Stimulated activated CD4-positive, alpha-beta T cell treated with anti-CD3 and anti-CD28 coated beads, Interleukin-4, amount 100 ng/mL, for 4 hours (primary cell): ENCODE measurements at places on chromosomes 1 and 21.

- no peak for DNase-seq
Measured at GRCh38 chr1:115160728-115161127, 71.4 kb upstream of the TSPAN2 start.

GRCh38 chr1:202270871-202271326 is 70.8 kb downstream of the UBE2T start:
- no peak for DNase-seq

DNA sequence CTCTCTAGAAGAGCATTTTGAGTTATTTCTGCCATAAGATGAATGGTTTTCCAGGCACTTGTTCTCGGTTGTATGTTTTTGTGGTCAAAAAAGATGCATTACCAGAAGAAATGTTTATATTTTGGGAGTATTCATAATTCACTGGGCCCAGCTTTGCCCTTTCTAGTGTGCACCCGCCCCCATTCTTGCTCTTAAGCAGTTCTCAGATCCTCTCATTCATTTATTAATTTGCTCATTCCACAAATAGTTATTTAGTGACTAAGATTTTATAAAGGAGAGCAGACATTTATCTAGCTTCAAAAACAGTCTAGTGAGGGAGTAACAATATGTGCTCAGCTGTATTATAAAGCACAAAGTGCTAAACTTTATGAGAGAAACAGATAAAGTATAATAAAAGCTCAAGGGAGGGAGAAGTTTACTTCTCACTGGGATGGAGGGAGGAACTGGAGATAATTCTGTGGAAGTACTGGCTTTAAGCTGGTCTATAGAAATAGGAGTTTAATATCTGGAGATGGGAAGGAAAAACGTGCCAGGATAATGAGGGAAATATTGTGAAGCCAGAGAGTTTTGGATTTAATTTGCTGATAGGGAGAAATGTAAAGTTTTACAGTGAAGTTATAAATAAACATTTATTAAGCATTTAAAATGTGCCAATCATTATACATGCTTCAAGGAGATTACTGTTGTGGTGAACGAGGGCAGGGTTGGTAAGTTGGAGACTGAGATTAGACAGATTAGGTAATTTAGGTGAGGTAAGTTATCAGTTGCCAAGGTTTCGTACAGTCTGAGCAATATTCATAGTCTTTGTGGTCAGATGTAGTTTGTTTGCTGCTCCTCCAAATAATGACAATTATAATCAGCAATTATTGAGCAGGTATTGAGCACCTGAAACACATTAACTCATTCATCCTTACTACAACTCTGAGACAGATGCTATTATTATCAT is 9.1 kb upstream of the MACF1 start:
- DNase-seq, result no peak

GRCh38 chr1:41811051-41811795 is 107.5 kb downstream of the HIVEP3 start:
- peak; percentile 57 for DNase-seq

DNA sequence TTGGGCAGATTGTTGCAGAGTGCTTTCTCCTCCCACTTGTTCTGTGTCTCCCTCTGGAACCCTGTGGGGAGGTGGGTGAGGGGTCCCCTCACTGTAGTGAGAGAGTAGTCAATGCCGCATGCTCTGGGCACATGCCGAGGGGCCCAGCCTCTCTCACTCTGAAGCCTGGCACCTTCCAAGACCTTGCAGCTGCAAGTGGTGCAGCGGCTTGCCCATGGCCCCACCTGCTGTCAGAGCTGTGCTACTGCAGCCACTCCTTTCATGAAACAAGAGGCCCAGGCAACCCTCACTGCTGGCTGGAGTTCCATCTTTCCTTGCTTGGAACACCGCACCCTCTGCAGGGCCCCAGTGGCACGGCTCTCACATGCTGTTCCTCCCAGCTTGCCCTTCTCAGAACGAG is 58.4 kb upstream of the COL6A1 start:
- DNase-seq, result peak; percentile 53

DNA sequence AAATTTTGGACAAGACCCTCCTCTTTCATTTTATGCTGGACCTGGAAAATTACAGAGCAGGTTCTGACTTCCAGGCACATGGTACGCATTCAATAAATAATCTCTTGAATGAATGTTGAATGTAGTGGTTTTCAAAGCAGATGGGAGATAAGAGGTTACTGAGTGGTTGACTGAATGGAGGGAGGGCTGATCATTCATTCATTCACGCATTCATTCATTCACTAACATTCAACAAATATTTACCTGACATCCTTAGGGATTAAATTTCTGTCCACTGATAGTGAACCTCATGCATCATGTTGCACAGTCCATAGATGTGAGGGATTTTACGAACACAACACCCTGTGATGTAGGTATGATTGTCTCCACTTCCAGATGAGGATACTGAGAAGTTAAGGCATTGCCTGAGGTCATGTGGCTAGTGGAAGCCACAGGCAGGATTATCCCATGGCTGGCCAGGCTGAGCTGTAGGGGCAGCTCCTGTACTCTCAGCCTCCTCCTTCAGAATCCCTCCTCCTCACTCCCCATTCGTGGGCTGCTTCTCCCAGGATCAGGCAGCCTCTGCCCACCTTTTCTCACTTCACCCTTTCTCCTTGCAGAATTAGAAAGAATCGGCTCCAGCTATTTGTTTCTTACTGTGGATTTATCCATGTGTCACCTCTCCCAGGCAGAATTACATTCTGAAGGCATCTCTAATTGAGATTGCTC is 48.4 kb upstream of the ATP5PO start:
- no peak for DNase-seq

- no peak for DNase-seq
Measured at GRCh38 chr1:222314839-222315238, 233.1 kb downstream of the HHIPL2 start.

- no peak for DNase-seq
Measured at GRCh38 chr1:59243550-59243949, 53.3 kb upstream of the FGGY start.

DNA sequence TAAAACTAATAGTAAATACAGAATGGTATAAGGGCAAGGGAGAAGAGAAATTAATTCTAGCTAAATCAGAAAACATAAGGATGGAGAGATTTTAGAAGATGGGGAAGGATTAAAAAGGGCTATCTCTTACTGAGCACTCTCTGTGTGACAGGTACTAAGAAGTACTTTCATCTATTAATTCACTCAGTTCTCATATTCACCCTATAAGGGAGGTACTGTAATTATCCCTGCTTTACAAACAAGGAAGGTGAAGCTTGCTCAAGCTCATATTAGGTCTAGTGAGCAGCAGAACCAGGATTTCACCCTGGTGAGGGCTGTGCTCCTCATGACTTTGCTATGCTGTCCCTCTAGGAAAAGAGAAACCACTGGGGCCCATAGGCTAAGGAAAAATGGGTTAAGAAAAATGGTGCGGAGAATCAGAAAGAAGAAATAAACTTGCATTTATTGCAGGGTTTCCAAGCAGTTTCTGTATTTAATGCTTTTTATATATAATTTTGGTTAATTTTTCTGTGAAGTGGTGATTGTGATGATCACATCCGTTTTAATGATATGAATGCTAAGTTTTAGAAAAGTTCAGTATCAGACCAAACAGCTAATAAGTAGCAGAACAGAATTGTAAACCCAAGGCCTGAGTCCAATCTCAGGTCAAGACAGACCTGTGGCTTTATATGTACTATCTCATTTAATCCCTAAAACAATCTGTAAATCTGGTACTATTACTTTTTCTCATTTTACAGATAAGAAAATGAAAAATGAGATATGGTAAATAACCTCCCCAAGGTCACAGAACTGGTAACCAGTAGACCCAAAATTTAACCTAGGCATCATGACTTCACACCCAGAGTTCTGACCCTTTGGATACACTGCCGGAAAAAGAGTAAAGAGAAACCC is 1.7 kb downstream of the PCNX2 start:
- DNase-seq, result no peak
